ENCODE measurements at places on chromosomes 2 and 18.
A peak's percentile ranks its signal among the peaks of the same experiment; 100 is the strongest.

GRCh38 chr2:88350331-88351248 lies 101.9 kb downstream of the FOXI3 start:
- DNase-seq, result peak; percentile 44

GRCh38 chr18:77111951-77112746 lies 20.4 kb downstream of the MBP start:
- DNase-seq, result no peak

DNA sequence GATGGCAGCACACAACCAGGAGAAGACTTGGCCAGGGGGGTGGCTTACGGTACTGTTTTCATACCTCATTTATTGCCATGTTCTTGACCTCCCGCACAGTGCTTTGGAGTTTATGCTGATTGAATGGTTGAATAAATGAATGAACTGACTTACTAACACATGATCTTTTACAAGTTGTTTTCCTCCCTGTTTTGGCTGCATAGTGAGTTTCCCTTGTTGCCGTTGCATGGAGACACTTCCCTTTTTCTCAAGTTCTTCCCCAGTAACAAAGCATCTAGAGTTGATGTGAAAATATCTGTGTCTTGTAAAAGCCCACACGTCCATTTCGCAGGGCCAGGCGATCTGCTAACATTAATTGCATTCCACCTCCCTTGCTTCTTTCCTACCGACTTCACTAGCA lies 35.7 kb upstream of the RAB1A start:
- DNase-seq, result no peak

DNA sequence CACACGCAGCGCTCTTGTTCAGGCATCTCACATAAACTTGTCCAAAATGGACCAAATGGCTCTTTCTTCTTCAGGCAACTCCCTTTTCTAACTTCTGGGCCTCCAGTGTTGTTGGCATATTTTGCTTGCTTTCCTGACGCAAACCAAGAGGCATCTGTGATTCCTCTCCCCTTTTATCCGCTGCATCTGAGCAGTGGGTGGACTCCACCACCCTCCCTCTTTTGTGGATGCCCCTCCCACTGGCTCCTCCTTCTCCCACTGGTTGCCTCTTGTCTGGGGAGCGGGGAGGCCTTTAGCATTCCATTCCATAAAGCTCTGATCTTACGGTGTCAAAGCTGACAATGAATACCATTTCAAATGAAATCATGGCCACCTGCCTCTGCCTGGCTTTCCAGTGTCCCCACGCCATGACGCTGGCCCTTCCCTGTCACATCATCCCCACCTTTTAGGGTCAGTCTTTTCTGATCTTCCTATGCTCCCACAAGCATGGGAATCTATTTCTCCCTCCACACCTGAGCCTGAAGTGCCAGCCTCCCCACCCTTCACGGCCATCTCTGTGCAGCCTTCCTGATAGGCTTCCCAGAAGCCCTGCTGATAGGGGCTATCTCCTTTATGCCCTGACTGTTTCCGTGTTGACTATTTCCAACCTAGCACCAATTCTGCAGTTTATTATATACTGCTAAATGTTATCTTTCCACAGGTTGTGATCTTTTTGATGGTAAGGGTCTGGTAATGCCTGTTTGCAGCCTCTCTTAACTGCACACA lies 51.5 kb downstream of the RPL37A start:
- no peak for DNase-seq

DNA sequence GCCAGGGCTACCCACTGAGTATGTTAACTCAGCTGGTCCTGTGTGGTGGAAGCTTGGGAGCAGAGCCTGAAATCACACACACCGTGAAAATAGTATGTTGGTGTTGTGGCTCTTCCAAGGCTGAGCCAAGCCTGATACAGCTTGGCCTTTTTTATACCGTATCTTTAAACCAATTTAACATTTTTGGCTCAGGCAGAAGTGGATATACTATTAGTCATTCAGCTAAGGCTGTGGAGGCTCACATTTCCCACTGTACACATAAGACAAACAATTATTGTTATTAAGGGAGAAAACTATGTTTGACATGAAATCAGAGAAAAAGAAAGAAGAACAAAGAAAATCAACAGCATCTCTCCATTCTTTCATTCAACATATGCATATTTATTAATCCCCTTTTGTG lies 159.0 kb downstream of the BCL11A start:
- no peak for DNase-seq

DNA sequence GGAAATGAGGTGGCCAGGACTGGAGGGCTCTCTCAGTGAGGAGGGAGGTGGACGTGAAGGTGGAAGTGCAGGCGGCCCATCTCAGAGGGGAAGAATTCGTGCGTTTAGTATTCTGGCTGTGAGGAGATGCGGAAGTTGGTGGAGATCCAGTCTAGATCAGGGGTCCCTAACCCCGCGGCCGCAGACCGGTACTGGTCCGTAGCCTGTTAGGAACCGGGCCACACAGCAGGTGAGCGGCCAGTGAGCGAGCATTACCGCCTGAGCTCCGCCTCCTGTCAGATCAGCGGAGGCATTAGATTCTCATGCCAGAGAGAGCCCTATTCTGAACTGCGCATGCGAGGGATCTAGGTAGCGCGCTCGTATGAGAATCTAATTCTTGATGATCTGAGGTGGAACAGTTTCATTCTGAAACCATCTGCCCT lies 1.6 kb upstream of the FHOD3 start:
- DNase-seq, result no peak

GRCh38 chr2:49577041-49577440 lies 422.7 kb upstream of the FSHR start:
- DNase-seq, result no peak

DNA sequence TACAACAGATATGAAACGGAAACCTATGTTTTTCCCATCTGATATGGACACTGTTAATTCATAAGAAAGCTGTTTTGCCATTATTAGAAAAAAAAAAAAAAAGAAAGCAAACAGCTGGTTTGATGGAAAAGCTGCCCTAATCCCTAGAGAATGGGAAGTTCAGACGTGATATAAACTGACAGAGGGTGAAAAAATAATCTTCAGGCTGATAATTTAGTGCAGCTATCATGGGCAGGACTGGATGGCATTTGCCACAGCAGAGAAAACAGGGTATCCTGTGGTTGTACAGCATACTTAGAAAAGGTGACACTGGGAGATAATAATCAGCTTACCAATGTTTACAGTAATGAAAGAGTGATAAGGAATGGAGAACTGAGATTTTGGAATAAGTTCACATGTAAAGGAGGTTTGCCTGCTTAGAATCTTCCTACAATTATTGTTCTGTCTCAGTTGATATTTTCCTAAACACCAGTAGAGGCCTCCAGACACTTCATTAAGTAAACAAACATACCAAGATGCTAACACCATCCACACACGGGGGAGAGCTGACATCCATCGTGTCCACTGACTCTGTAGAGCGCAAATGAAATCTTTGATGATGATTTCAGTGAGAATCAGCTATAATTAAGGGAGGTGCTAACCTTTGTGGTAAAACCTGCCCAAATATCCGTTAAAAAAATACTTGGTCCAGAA lies 211.6 kb upstream of the MMADHC start:
- DNase-seq, result no peak

GRCh38 chr2:43105586-43106558 lies 120.5 kb downstream of the ZFP36L2 start:
- DNase-seq, result no peak

DNA sequence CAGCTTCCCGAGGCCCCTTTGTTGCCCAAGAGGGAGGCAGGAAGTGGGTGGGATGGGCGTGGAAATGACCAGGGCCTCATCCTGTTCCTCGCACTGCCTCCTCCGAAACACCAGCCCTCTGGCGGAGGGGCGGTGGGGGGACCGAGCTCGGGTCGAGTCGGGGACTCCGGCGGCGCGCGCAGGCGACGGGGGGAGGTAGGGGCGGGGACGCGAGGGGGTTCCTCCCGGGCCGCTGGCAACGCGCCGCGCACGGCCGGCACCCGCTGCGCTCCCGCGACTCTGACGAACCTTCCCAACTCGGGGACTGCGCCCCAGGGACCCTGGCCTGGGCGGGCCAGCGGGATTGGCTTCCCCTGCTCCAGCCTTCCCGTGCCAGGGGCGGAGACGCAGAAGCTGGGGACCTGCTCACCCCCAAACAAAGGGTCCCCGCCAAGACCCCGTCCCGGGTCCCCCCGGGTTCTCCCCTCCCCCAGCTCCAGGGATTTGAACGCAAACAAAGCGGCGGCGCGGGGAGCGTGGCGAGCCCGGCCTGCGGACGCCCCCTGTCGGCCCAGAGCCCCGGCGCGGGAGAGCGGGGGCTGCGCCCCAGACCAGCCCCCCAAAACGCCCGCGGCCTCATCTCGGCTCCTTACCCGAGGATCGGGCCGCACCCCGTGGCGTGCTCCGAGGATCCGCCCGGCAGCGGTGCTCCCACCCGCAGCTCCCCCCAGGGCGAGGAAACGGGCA lies 1.2 kb downstream of the SEMA4C start:
- DNase-seq, result no peak

- no peak for DNase-seq
Observed at GRCh38 chr2:225173909-225174308, 131.6 kb upstream of the DOCK10 start.

DNA sequence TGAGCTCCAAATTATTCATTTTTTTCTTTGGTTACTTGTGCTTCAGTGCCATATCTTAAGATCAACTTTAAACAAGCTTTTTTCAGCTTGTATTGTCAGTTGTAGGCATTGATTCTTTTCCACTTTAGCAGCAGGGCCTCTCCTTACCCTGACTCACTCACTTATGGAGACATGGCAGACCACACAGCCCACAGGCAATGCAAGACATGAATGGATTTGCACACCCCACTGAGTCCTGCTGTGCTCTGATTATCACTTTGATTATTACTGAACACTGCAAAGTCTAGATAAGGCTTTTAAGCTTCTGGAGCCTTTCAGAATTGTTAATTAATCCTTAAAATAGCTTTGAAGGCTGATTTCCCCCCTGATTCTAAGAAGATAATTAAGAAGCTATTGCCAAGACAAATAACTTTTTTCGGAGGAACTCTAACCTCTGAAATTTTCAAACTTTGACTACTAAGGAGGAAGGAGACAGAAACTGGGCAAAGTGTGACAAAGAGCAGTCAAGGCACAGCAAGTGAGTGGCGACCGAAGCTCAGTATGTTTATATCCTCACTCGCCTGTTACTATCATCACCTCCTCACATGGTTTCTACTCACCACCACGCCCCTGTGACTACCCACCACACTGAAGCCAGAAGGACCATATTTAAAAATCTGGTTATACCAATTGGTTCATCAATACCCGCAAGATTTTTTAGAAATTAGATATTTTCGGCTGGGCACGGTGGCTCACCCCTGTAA lies 43.3 kb downstream of the CACNB4 start:
- no peak for DNase-seq

GRCh38 chr2:160292225-160292624 lies 92.2 kb upstream of the ITGB6 start:
- no peak for DNase-seq

GRCh38 chr2:234521536-234521935 lies 24.7 kb upstream of the ARL4C start:
- no peak for DNase-seq

DNA sequence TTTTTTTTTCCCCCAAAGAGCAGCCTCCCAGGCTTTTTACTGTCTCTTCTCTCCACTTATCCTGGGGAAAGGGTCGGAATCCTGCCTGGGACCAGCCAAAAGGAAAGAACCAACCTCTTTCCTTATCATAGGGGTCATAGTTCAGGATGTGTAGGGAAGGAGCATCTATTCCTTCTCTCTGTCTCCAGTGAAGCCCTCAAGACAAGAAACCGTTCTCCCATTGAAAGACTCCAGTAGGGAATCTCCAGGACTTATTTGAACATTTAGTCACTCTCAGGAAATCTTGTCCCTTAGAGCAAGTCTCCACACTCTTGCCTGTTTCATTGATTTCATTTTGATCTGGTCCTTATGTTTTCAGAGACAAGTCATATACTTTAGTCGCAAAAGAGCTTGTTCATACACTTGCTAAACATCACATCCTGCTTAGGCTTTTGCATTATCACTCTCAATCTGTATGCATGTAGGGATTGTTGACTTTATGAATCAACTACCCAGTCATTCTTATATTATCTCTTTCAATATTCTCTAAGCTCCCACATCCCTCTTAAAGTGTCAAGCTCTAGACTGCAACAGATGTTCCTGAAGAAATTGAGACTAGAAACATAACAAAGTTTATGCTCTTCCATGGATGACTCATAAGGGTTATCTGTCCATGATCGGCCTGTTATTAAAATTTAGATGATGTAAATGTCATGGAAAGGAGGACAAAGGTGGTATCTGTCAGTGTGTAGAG lies 116.2 kb upstream of the ST6GAL2 start:
- DNase-seq, result no peak

DNA sequence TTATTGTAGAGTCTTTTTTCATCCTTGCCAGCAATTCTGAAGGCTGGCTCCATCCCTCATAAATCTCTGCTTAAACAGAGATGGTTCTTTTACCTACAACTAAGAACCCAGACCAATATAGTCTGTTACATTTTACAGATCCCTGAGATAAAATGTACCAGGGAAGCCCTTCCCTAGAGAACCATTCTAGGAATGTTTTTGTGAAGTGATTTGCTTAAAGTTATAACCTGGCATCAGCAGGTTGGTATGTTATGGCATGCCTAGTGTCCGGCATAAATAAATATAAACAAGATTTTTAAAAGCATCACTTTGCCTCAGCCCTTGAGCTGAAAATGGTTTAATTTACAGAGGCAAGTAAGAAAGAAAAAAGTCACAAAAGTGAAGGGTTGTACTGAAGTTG lies 18.5 kb upstream of the NPAS2 start:
- DNase-seq, result no peak

- no peak for DNase-seq
Observed at GRCh38 chr2:28032816-28033215, 142.3 kb downstream of the BABAM2 start.

GRCh38 chr2:189153619-189154018 lies 25.9 kb downstream of the COL5A2 start:
- no peak for DNase-seq

- no peak for DNase-seq
Observed at GRCh38 chr2:57180042-57180567, 866.5 kb upstream of the VRK2 start.

DNA sequence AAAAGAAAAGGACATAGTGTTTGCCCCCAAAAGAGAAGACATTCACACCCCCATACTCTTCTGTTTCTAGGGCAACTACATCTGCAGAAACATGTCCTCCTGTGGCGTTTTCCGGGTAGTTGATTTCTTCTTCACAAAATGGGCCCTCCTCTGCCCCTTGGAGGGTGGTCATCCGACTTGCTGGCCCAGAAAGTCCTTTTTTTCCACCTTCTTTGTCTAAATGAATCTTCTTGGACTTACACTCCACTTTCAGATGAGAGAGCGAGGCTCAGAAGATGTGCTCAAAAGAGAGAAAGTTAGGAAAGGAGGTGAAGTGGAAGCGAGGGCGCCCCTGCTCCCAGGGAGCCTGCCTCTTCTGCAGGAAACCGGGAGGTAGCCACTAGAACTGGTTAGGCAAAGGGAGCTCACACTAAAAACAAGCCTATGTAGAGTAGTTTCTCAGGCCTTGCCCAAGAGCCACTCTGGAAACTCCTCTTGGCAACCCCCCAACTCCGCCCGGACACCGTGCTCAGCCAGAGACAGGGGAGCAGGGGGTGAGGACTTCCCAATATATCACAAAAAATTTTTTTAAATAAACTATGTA lies 10.2 kb upstream of the SIX3 start:
- DNase-seq, result no peak

Measured in stimulated activated CD4-positive, alpha-beta T cell treated with anti-CD3 and anti-CD28 coated beads, Interleukin-1b, Interleukin-23, amount 100 ng/mL, for 24 hours (primary cell).